ENCODE measurements at places on chromosomes 12 and 14. TPM values are rescaled to one million over a fixed set of nuclear protein-coding genes. Genes with fewer than 3 reads are reported as not detected.

- no peaks in the 10 kb centered on the region for H3K27me3 ChIP-seq
- H3K27ac ChIP-seq = no peak overlapping the region
- DNase-seq = no peak
- peaks cover 5% of the 10 kb centered on the region for H3K4me1 ChIP-seq
These were observed 21.8 kb upstream of the SMCO2 start for GRCh38 chr12:27424631-27425230.

DNA sequence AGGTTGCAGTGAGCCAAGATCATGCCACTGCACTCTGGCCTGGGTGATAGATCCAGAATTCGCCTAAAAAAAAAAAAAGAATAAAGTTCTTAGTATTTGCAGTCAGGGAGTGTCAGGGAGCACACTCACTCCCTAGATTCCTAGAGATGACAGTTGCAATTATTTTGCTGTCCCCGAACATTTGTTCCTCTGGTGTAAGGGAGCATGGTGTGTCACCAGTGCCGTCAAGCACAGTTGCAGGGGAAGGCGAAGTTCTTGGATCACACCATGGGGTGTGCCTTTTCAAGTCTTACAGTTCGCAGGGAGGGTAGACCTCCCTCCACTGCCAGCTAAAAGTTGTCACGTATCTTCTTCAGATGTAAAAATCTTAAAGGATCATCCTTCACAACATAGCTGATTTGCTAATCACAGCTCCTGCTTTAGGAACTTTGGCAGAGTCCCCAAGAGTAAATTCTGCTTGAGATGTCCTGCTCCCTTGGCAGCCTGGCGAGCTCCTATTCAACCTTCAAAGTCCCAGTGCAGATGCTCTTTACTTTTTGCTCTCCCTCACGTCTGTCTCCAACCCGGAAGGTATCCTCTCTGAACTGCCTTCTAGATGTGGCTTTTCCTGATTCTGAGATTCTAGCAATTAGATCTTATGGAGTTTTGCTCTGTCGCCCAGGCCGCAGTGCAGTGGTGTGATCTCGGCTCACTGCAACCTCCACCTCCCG is 11.3 kb downstream of the ACACB start:
- H3K27ac ChIP-seq = no peak overlapping the region
- no peaks in the 10 kb centered on the region for H3K27me3 ChIP-seq
- no peaks in the 10 kb centered on the region for H3K36me3 ChIP-seq
- no peak overlapping the region for H3K4me3 ChIP-seq

DNA sequence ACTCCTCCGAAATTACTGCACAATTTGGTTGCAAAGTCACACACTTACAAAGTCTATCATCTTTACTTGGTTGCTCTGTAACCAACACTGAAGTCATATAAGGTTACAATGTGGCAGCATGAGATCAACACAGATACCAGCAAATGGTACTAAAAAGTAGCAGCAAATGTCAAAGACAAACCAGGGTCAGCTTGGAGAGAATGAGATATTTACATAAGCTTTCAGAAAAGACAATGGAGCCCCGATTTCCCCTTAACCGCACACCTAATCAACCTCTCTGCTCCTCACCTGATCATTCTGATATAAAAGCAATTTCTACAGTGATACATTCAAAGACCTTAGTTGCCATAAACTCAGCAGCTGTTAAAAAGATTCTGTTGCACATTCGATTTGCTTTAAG is 76.4 kb upstream of the FOXN3 start:
- no peaks in the 10 kb centered on the region for H3K27me3 ChIP-seq
- H3K27ac ChIP-seq = no peak overlapping the region
- H3K4me3 ChIP-seq = no peak overlapping the region
- no peak for DNase-seq

Gene KRT6B
- total RNA-seq = not detected
